ENCODE measurements at places on chromosomes 11 and 22.
A peak's percentile ranks its signal among the peaks of the same experiment; 100 is the strongest.

DNA sequence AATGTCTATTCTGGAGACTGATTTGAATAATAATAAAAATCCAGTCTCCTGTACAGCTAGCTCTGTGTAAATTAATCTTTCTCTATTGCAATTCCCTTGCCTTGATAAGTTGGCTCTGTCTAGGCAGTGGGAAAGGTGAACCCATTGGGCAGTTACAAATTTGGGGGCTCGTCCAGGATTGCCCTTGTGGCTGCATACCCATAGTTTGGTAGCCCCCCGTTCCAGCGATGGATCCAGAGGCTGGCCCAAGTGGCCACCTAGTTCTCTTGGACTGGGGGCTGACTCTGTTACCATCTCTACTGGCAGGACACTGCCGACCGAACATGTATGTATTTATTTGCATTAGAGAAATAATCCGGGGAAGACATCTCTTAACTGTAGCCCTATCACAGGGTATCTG, 326.2 kb upstream of the PDGFD start:
- no peak for DNase-seq

GRCh38 chr11:122772945-122773344, 65.4 kb upstream of the CRTAM start:
- DNase-seq = no peak

GRCh38 chr22:23064381-23065068, 5.8 kb upstream of the GNAZ start:
- DNase-seq = no peak

DNA sequence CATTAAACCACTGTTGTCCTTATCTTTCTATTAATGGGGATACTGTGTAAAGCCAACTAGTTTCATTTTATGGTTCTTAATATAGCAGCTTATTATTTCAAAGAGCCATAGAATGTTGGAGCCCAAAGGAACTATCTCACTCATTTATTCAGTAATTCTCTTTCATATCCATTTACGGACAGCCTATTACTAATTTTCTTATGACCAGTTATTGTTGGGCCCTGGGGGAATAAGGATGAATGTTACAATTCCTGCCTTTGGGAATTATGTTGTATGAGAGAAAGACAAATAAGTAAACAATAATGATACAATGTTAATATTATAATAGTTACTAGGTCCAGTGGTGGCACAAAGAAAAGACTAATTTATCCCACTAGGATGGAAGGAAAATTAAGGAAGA, 52.4 kb downstream of the AAMDC start:
- DNase-seq = no peak

- DNase-seq = no peak
These were observed 34.0 kb upstream of the EMID1 start for GRCh38 chr22:29171721-29172120.

GRCh38 chr11:102451681-102452460, 694 bp downstream of the TMEM123 start:
- DNase-seq = peak; percentile 64

DNA sequence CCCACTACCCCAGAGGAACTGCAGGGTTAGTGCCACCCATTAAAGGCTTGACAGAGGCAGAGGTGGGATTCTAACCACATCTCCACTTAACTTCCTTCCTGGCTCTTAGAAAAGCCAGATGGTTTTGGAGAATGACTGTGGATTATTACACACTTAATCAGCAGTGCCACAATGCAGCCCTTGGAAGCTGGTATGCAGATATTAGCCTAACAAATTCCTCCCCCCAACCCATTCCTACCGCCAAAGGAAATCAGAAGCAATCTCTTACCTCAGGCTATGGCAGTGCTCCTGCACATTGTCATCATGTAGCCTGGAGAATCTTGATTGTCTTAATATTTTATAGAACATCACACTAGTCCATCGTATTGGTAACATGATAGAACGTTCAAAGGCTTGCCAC, 23.2 kb upstream of the NRGN start:
- DNase-seq = no peak

GRCh38 chr22:30873086-30873650, 95.4 kb downstream of the MORC2 start:
- no peak for DNase-seq

DNA sequence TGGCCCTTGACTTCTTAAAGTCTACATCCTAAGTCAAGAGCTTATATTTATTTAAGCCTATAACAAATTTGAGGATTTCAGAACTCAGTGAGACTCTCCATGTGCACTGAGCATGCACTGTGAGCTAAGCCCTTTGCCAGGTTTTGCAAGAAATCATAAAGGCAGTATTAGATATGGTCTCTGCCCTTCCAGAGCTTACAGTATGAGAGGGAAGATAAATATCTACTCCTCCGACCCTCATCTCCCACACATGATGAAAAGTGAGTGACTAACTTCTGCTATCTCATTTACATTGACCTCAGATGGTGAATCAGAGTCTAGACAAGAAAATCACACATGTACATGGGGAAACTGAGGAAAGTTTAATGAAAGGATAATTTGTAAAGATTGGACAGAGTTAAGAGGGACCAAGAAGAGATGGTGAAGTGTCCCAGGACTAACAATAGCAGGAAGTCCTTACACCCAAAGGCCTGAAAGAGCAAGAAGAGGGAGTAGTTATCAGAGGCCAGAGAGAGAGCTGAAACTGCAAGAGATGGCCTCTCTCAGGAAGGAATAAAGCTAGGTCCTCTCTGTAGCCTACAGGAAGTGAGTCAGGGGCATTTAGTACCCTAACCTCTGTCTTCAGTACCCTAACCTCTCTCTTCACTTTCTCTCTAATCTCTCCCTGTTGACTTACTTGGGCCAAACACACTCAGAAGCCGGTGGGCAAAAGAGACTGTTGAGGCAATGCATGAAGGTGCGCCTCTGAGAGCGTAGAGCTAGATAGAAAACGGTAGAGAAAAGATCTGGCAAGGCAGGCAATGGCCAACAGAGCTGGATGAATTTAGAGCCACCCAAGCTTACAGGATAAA, 23.0 kb upstream of the BLID start:
- no peak for DNase-seq

DNA sequence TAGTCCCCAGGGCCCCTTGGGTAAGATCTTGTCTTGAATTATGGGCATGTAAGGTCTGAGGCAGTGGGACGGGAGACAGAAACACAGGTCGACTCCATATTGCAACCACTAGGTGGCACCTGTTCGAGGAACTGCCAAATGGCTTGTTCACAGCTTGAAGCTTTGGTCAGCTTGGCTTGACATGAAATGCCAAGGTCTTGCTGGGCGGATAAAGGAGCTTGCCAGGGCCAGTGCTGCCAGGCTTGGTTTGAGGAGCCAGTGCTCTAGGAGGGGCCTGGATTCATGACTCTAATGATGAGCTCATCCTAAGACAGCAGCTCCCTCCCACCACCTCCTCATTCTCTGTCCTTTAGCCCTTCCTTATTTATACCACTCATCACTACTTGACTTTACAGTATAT, 11.9 kb upstream of the NRIP3 start:
- DNase-seq = peak; percentile 46

- DNase-seq = no peak
These were observed 280.7 kb upstream of the PLET1 start for GRCh38 chr11:112541140-112542046.

DNA sequence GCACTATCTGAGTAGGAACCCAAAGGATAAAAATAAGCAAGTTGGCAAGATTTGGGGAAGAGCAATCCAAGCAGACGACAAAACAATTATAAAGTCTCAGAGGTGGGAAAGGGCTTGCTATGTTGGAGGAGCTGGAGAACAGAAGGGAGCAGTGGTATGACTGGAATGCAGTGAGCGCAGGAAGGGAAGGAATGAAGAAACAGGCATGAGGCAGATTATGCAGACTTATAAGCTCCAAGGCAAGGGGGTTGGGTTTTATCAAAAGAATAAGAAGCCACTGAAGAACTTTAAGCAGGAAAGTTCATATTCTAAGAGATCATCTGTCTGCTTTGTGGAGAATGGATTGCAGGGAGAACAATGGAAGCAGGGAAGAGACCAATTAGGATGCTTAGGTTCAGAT, 31.7 kb downstream of the PGM2L1 start:
- no peak for DNase-seq

- DNase-seq = no peak
These were observed 5.0 kb downstream of the FADS1 start for GRCh38 chr11:61811831-61812230.

DNA sequence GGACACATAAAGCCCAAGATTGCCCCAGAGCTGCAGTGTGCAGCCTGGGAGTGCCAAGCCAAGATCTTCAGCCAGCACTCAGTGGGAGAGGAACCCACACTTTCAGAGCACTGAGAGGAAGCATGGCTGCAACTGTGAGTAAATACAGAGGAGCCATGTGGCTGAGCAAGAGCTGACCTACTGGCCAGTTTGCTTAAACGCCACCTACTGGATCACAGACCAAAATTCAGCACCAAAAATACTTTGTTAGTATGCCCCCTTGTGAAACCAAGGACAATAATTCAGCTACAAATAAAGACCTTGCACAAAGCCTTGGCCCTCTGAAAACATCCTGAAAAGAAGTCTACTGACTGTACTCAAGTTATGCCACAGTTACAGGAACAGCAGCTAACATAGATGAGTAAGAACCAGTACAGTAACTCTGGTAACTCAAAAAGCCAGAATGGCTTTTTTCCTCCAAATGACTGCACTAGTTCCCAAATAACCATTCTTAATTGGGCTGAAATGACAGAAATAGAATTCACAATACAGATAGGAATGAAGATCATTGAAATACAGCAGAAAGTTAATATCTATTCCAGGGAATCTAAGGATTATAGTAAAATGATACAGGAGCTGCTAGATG, 10.1 kb upstream of the OR4A15 start:
- no peak for DNase-seq

GRCh38 chr11:1888811-1889210, 2.9 kb downstream of the PRR33 start:
- no peak for DNase-seq

- DNase-seq = no peak
These were observed 19.1 kb upstream of the OOSP1 start for GRCh38 chr11:59918987-59919589.

DNA sequence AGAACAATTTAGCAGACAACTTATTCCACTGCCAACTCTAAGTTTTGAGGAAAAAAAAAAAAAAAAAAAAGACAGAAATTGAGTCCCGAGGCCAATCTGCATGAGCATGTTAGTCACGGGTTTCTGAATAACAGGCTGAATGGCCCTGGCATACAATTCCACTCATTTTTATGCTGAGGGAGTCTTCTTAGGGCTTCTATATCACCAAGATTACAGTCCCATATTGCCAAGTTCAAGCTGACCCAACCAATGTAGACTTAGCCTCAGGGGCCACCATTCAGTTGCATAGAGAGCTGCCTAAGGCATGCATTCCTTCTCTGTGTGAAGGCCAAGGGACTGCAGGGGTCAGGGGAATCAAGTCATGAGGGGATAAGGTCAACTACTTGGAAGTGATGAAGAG, 27.5 kb downstream of the KIRREL3 start:
- no peak for DNase-seq

DNA sequence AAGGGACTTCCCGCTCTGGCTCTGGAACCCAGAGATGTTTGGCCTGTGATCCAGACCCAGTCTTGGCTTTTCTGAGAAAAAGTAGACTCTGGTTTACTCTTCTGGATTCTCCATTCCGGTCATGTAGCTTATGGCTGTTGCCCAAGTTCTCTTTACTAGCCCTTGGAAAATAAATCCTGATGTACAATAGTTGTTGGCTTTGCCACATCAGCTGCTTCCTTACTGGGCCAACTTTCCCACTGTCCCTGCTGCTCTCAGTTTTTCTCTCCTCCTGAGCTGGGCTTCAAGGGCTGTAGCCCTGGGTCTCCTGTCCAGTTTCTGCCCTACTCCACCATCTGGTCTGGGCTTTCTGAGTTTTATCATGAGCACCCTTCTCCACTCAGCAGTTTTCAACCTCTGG, 12.5 kb downstream of the PATZ1 start:
- DNase-seq = no peak

- DNase-seq = no peak
These were observed 20.8 kb downstream of the BID start for GRCh38 chr22:17753401-17753989.

DNA sequence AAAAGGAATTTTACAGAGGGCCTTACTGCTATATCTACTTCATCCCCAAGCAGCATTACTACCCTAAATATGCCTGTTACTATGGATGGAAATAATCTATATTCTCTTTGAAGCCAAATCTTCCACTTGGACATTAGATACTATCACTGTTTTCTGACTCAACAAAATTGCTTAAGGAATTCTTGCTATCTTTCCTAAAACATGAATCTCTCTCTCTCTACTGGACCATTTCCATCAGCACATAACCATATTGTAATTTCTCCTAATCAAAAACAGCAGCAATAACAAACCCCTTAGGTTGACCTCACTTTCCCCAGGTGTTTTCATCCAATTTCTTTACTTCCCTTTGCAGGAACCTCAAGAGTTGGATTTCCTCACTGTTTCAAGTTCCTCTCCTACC, 67.9 kb upstream of the BLID start:
- DNase-seq = no peak

- no peak for DNase-seq
These were observed 8.3 kb upstream of the CDC42EP1 start for GRCh38 chr22:37551981-37552380.

DNA sequence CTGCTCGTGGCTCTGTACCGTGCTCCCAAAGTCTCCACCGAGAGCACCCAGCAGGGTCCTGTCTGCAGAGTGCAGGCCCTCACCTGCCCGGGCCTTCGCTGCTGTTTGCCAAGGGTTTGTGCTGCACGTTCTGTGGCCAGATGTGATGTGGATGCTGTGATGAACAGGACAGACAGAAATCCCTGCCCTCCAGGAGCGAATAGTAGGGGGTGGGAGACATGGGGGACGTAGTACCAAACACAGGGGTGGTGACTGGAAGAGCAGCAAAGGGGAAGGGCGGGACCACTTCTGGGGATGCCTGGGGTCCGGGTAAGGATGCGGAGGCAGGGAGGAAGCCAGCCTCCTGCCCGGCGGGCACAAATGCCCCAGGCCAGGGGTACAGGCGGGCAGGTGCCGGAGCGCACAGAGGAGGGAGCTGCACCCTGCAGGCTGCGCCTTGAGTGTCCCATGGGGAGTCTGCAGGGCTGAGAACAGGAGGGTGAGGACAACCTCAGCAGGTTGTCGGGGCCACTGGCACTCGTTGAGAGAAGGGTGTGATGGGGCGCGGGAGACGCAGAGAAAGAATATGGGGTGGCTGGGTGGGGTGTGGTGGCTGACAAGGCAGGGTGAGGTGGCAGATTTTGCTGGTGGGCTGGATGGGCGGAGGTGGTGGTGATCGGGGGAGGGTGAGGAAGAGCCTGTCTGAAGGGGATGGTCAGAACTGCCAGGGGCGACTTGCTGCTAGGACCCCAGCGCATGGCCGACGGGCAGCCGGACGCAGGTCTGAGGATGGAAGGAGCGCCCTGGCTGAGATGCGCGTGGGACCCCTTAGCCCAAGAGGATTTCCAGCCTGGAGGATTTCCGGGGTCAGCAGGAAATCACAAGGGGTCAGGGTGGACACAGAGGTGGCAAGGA, 16.3 kb upstream of the CTSD start:
- DNase-seq = no peak
